ENCODE measurements at places on chromosomes 5 and 9. TPM values are rescaled to one million over a fixed set of nuclear protein-coding genes. Genes with fewer than 3 reads are reported as not detected.

TLX3 gene
- not detected for total RNA-seq

PPIP5K2 gene
- total RNA-seq = 26.8 TPM

RASGEF1C gene
- total RNA-seq = not detected

NELFB gene
- 55.5 TPM for total RNA-seq

NMUR2 gene
- not detected for total RNA-seq

OLFML2A gene
- 14.1 TPM for total RNA-seq

INPP5E gene
- 6.6 TPM for total RNA-seq

ECSCR gene
- not detected for total RNA-seq

PHF24 gene
- total RNA-seq = not detected

ZCCHC10 gene
- 7.6 TPM for total RNA-seq

UBLCP1 gene
- 34.7 TPM for total RNA-seq
